ENCODE measurements at places on chromosomes 5 and 9.

DNA sequence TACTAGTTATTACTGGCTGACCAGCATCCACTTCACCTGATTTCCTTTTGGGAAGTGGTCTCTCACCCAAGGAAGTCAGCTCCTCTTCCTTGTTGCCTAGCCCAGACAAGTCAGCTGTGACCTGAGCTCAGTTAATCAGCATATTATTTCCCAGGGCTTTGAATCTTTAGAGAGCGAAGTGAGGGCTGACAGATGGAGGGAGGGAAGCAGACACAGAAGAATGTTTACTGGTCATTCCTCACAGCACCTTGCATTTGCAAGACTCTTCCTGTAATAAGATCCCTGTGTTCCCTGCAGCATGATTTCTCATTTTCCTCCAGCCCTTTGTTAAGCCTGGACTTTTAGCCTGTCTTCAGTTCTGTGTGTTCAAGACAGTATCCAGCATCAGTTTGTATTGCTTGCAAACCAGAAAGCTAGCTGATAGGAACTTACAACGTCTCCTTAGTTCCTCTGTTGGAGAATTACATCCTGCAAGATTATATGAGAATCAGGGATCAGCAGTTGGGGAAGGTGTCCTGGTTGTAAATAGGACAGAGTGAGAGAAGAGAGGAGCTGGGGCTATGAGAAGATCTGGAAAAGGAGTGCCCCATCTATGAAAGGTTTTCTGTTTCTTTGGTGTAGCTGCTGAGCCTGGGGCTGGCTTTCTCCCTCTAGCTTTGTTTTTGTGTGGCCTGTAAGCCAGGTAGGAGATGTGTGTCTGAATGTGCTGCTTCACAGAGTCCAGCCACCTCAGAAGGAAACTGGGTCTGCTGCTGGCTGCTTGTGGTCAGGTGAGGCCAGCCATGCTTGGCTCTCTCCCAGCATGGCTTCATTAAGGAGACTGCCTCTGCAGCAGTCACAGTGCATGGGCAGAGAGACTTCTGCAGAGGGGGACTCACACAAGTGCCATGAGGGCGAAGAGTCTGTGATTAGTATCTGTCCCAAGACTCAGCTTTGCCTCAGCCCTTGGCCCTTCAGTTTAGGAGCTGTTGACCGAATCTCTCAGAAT is 50.3 kb downstream of the MAN2A1 start:
- peak; percentile 90 for DNase-seq

- DNase-seq, result no peak
Measured at GRCh38 chr5:73387601-73388305, 60.8 kb downstream of the FOXD1 start.

- peak; percentile 72 for DNase-seq
Measured at GRCh38 chr9:128635266-128636023, 21.2 kb downstream of the DYNC2I2 start.

GRCh38 chr9:89706086-89706485 is 101.3 kb downstream of the GADD45G start:
- no peak for DNase-seq

DNA sequence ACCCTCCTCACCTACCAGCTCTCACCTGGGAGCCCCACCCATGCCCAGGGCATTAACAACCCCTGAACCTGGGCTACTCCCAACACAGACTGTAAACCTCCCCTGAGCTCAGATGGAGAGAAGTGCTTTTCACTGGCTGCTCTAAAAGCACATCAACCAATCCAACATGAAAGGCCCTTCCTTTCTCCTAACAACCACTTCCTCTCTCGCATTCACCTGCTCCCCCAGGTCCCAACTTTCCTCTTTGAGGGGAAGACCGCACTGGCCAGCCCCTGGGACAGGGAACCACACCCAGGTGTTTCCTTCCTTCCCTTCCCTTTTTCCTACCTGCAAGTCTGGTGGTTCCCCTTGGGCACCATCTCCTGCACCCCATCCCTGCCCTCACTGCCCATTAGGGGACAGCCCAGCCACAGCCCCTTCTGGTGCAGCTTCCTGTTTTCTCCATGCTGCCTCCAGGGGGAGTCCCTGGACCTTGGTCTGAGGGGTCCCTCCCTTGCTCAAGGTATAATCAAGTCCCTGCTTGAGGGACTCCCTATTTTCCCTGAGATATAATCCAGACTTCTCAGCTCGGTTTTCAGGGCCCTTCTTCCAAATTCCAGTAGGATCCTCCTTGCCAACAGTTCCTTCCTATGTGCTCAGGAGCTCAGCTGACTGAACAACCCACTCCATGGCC is 30.5 kb upstream of the DAB2IP start:
- DNase-seq, result no peak

DNA sequence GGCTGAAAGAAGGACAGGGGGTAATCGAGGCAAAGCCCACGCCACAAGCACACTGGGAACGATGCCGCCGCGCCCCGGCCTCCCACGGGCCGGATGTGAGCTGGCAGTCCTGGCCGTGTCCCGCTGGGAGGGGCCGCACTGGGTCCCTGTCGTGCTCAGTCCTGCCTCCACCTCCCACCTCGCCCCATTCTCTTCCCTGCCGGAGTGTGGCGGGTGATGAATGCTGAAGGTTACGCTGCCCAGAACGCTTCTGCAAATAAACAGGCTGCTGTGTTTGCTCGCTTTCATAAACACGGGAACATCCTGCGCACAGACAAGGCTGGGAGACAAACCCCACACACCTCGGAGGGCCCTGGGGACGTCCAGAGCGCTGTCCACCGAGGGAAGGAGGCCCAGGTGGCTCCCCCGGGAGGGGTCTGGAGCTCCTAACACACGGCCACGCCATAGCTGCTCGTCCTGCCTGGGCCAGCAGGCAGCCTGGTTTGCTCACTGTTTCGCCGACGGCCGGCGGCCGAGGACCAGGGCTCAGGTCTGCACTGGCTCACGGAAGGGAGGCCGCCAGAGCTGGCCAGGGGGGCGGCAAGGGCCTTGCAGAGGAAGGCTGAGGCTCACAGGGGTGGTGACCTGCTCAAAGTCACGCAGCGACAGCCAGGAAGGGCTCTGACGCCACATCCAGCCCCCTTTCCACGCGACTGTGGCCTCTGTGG is 2.3 kb downstream of the DNLZ start:
- DNase-seq, result no peak

- DNase-seq, result no peak
Measured at GRCh38 chr5:144473650-144474049, 303.0 kb downstream of the KCTD16 start.

- no peak for DNase-seq
Measured at GRCh38 chr9:107615321-107615720, 125.8 kb upstream of the KLF4 start.

DNA sequence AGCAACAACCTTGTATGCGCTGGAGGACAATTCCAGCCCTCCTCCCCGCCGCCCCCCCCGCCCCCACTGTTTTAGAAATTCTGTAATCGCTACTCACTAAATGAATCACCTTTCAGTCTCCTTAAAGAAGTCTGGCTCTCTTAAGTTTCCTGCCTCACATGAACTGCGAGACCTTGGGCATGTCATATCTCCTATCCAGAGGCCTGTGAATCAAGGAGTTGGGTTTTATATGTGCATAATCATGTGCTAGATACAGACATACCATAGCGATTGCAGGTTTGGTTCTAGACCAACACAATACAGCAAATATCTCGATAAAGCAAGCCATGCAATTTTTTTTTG is 337 bp upstream of the DMAC1 start:
- no peak for DNase-seq

DNA sequence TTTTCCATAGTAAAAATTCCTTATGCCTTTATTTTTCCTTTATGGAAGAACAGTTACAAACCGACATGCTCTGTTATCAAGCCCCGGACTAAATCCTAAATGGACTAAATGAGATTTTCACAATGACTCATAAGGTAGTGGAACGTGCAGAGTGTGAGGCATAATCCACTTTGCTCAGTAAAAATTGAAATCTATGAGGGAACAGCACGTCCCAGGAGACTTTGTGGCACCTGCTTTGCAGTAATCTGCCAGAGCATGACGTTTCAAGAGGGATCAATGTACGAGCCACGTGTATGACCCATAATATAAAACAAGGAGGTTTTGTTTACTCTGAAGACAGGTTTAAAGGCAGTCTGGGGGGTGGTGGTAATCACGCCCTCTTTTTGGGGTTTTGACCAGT is 83.8 kb upstream of the GNA14 start:
- DNase-seq, result no peak

DNA sequence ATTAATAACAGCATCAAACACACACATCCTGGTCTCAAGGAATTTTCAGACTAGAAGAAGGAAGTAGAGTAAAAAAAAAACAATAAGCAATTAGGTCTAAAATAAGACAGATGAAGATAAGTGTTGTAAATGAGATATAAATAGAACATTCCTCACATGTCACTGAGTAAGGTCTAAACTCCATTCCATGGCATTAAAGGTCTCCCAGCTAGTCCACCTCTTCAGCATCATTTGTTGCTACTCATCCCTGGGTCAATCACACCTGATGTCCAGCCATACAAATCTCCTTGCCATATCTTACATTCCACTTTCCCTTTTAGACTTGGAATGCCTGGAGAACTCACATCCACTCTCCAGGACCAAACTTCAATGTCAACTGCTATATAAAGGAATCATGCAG is 214.1 kb upstream of the KLF4 start:
- no peak for DNase-seq

GRCh38 chr5:115147052-115147451 is 22.7 kb downstream of the TRIM36 start:
- DNase-seq, result no peak

DNA sequence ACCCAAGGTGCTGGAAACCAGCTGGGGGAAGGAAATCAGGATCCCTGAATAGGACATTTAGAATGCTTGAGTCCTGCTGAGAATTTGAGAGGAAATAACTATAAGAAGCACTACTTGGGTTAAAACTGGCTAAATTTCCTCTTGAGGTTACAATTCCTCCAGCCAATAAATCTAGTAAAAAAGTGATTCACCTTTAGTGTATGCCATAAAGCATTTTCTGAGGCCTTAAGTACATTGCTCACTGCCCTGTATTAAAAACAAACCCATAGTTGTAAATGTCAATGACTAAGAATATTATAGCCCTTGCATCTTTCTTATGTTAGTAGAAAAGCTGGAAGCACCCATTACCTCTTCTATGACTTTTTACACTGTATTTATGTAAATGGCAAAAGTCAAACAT is 634.7 kb upstream of the ARRDC3 start:
- DNase-seq, result no peak

- DNase-seq, result no peak
Measured at GRCh38 chr5:176406436-176407052, 9.8 kb downstream of the CLTB start.

DNA sequence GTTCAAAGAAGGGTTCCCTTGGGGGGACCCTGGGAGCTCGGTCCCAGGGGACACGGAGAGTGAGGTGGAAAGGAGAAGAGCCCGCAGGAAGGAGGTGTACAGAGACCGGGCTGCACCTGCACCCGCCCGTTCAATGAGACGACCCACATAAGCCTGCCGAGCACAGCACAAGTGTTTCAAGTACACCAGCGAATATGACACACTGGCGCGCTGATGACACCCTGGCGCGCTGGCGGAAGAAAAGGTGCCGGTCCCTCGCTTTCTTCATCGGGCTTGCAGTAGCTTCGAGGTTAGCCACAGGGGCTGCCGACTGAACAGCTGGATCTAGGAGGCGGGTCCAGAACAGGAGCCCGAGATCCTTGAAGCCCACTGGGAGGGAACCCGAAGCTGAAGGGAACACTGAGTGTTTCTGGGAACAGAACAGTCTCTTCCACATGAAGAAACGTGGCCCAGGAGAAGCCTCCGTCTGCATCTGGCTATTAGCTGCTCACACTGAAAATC is 1.4 kb downstream of the TBC1D9B start:
- DNase-seq, result no peak

- DNase-seq, result no peak
Measured at GRCh38 chr9:14320271-14321181, 6.6 kb upstream of the NFIB start.

DNA sequence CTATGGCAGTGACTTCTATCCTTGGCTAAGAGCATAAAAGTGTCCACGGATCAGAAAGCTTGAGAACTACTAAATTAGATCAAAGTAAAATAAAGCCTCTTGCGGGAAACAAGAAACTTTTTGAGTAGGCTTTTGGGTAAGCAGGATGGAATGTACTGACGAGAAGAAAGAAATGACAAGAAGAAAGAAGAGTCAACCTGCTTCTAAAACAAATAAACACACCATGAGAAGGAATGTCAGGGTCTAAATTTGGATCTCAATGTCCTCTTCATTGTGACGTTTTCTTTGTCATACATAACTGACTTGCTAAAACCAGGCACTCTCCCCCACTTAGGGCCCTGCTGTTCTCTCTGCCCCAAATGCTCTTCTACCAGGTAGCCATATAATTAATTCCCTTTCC is 290.1 kb upstream of the PTGER4 start:
- no peak for DNase-seq

DNA sequence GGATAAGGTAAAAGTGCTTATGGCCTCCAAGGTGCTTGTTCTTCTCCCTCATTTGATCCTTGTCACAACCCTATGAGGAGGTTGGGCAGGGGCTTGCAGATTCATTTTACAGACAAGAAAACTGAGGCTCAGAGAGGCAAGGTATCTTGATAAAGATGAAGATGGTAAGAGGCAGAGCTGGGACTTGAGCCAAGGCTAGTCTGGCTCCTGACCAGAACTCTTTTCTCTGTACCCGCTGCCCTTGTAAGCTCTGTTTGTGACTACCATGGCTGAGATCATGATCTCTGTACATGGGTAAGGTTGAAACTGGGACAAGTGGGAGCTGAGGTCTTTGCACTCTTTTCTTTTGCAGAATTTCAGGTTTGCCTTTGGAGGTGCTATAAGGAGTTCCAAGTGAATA is 33.6 kb downstream of the SEC61B start:
- no peak for DNase-seq

DNA sequence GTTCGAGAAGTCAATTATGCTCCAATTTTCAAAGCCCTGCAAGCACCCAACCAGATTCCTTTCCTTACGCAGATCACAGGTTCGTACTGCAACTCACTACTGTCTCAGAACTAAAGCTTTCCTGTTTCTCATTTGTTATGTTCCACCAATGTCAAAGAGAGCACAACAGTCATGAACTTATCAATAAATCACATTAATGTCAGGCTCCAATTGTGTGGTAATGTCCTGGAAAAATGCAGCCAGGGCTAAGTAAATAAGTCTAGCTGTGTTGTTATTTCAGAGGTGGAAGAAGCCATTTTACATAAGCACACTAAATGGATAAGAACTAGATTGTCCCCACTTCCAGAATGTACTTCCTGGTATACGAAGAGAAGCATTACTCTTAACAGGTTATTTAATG is 488.6 kb upstream of the PTGER4 start:
- DNase-seq, result no peak

DNA sequence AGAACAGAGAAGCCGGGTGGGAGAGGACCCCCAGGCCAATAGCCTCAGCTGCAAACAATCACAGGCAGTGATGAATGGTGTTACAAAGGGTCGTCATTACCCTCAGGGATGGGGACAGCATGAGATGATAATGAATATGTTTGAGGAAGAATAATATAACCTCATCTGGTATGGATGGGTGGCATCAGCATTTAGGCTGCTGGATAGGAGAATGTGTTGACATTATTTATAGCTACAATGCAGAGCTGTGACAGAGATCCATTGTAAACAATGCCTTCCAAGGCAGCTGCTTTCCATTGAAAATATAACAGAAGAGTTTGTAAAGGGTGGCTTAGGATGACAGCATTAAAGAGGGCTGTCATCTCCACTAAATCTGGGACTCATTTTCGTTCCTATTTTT is 365.5 kb downstream of the KCNN2 start:
- DNase-seq, result no peak

All from iPS DF 19.7 (cell line).